ENCODE measurements at places on chromosomes 12 and 14. TPM values are rescaled to one million over a fixed set of nuclear protein-coding genes. Genes with fewer than 3 reads are reported as not detected.

- DNase-seq: no peak
These were observed 32.7 kb downstream of the DAD1 start for GRCh38 chr14:22556021-22556989.

DNA sequence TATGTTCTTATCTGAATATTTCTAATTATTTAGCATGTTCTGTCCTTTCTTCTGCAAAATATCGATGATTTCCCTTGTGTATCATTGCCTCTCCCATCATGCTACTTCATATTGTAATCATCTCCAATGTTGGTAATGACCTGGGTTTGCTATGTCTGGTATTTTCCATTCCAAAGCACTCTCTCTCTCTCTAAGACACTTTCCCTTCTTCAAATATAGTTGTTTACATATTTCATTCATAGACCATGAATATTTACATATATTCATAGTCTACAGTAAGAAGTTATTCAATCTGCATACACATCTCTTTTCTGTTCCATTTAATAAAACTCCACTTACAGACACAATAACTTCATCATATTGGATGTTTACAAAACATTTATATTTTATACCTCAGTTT, 1516.5 kb upstream of the FLRT2 start:
- DNase-seq: no peak

GRCh38 chr14:105881021-105881930, 354.9 kb downstream of the TMEM121 start:
- no peak for DNase-seq

- peak; percentile 3 for DNase-seq
These were observed 72.0 kb upstream of the SEL1L start for GRCh38 chr14:81605660-81606059.

DNA sequence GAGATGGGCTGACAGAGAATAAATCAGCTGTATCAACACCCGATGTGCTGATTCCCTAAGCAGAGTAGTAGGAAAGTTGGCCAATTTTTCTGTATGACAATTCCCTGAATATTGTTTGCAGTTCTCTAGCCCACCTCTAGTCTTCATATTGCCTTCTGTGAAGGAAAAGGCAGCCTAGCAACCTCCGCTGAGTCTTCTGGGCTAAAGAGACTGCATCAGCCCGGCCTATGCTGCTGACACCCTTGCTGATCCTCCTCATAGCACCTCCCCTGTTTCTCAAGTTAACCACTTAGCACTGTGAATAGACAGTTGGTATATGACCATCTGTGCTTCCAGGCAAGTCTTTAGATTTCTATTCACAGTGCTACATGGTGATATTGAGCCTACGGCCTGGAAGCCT, 161.1 kb upstream of the EGLN3 start:
- DNase-seq: no peak

GRCh38 chr14:29028973-29029582, 262.5 kb downstream of the FOXG1 start:
- DNase-seq: peak; percentile 1

Gene HSPB8
- 6.8 TPM for polyA plus RNA-seq

Gene GLT1D1
- polyA plus RNA-seq: 1.7 TPM

GRCh38 chr14:68527329-68527851, 265.5 kb downstream of the ZFP36L1 start:
- no peak for DNase-seq

DNA sequence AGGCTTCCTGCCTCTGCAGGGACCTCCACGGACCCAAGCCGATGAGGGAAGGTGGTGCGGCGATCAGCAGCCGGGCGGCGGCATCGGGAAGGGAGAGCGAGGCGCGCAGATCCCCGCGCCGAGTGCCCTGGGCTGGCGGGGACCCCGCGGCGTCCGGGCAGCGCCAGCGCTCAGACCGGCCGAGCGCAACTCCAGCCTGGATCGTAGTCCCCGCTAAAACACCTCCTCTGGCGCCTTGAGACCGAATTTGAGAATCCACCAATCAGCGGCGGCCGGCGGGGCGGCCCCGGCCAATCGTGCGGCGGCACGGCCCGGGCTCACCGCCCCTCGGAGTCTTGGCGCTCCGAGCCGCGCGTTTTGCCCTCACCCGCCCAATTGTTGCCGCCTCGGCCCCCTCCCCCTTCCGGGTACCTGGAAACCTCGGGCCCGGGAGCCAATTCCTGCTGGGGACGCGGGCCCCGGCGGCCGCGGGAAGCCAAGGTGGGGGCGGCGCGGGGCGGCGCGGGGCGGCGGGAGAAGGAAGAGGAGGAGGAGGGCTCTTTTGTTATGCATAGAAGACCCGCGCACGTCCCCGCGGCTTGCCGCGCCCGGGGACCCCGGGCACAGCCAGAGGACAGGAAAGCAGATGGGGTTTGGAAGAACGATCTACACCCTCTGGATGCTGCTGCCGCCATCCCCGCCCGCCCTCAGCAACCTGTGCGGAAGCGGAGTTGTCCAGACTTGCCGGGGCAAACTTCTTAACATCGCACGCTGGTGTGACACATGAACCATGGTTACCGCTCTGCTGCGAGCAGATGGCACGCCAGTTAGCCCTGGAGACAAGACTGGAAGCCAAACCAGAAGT, at the start of gene E2F7:
TSS of gene E2F7 (minus strand) at position 209 of the 844 bp plus-strand sequence. CDS start 934 bp downstream, outside the sequence.
- DNase-seq: peak; percentile 91
